CD4-positive, alpha-beta T cell treated with Interferon gamma for 1 hour (primary cell): ENCODE measurements at places on chromosomes 3 and 15.
A peak's percentile ranks its signal among the peaks of the same experiment; 100 is the strongest.

GRCh38 chr3:108099244-108099643 is 8.4 kb upstream of the CD47 start:
- DNase-seq = no peak

DNA sequence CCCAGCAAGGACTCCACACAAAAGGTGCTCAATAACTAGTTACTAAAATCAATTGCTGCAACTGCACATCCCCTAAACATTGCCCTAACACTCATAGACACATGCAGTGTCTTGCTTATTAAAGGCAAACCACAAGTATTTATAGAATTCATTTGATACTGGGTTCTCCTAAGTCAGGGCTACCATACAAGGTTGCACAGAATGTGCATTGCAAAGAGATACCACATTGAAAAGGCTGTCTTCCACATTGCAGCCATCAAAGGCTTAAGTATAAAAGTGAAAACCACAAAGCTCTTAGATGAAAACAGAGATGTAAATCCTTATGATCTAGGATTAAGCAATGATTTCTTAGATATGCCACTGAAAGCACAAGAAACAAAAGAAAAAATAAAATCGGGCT is 33.6 kb upstream of the TOPAZ1 start:
- no peak for DNase-seq

DNA sequence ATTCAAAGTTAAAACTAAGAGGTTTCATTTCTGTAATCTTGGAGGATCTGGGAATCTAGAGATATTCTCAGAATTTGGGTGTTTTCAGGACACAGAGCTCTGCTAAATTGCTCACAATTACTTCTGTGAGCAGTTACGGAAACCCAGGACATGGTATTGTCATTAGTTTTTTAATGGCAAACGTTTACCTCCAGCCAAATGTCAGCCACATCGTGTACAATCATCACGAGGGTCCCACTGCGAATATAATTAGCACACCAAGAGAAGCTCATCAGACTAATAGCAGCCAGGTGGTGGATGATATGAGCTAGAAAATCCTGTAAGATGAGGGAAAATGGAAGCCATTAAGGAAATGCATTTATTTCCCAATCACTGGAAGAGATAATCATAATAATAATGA is 56.0 kb downstream of the CERS3 start:
- DNase-seq = no peak

DNA sequence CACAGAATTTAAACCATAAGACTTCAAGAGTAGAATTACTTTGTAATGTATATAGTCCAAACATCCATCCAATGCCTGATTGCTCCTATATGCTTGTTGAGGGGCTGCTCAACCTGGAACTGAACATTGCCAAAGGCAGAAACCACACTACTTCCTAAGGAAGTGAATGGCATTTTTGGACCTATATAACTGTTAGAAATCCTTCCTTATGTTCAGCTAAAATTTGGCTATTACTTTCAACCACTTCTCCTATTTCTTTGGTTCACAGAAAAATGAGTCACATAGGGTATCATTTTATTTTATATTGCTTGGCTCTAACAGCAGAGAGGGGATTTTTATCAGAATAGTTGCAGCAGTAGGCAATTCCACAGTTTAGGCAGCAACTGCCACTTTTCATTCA is 342.1 kb downstream of the SLC9A9 start:
- no peak for DNase-seq

DNA sequence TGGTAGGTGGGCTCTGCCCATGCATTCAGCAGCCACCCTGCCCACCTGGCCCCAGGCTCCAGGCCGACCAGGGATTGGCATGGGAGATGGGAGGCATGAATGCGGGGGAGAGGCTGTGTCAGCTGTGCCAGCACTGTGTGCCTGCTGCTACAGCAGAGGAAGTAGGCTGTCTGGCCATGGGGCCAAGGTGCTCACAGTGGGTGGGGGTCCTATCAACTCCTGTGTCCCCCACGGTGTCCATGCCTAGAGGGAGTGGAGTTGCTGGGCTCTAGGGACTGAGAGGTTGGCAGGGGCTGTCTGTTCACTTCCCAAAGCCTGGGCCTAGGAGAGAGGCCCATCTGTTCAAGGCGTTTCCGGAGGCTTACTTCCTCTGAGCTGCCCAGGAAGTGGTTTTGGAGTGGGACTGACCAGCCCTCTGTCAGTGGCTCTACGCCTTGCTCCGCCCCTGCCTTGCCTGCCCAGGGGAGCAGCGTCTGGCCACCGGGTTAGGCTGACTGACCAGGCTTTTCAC is 5.8 kb downstream of the PRKCD start:
- peak; percentile 37 for DNase-seq

GRCh38 chr15:67794832-67795574 is 30.3 kb upstream of the SKOR1 start:
- no peak for DNase-seq

DNA sequence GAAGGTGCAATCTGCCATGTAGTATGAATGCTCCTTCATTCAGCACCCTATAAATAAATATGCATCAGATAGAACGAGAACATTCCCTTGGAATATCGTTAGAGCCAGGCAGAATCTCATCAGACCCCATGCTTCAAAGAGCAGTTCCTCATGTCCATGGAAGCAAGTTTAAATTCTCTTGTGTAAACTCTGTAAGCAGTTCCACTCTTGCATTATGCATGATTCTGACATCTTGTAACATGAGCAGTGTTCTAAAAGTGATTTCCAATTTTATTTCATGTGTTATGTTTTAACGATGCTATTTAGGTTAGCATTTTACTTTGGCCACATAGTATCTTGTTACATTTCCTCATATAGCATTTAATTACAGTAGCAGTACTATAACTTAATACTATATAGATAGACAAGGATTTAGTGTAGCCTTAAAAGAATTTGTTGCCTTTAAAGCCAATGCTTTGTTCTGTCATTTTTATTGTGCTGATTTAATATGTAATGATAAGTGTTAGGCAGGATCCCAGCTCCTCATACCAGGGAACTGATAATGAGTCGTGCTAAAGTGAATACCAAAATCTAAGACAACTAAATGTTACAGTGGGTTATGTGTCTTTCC is 161.2 kb upstream of the NECTIN3 start:
- DNase-seq = no peak

GRCh38 chr3:87025661-87026645 is 35.0 kb upstream of the VGLL3 start:
- DNase-seq = no peak

DNA sequence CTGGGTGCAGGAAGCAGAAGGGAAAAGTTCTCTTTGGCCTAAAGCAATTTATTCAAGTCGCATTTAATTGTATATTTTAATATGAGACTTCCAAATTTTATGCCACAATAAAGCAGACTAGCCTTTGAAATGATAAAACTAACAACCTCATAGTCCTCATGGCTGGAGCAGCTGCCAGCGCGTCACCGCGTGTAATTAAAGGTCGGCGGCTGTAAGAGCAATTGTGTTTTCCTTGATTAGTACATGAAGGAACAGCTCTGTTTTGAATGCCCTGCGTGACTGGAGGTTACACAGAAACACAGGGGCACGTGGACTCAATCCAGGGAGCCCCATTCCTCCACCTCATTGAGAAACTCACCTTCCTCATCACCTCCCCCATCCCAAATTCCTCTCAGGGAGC is 10.1 kb upstream of the LRRC15 start:
- no peak for DNase-seq

- no peak for DNase-seq
Observed at GRCh38 chr15:63679588-63679987, 82.4 kb downstream of the FBXL22 start.

GRCh38 chr3:138408751-138409570 is 25.5 kb upstream of the ESYT3 start:
- DNase-seq = no peak

GRCh38 chr15:66170042-66170441 is 83.5 kb downstream of the MEGF11 start:
- no peak for DNase-seq

DNA sequence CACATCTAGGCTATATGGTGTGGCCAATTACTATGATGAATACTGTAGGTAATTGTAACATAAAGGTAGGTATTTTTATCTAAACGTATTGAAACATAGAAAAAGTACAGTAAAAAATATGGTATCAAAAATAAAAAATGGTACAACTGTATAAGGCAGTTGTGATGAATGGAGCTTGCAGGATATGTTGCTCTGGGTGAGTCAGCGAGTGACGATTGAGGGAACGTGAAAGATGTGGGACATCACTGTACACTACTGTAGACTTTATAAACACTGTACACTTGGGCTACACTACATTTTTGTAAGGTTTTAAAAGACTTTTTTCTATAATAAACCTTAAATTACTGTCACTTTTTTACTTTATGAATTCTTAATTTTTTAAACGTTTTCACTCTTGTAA is 10.3 kb downstream of the CTNNB1 start:
- DNase-seq = no peak

DNA sequence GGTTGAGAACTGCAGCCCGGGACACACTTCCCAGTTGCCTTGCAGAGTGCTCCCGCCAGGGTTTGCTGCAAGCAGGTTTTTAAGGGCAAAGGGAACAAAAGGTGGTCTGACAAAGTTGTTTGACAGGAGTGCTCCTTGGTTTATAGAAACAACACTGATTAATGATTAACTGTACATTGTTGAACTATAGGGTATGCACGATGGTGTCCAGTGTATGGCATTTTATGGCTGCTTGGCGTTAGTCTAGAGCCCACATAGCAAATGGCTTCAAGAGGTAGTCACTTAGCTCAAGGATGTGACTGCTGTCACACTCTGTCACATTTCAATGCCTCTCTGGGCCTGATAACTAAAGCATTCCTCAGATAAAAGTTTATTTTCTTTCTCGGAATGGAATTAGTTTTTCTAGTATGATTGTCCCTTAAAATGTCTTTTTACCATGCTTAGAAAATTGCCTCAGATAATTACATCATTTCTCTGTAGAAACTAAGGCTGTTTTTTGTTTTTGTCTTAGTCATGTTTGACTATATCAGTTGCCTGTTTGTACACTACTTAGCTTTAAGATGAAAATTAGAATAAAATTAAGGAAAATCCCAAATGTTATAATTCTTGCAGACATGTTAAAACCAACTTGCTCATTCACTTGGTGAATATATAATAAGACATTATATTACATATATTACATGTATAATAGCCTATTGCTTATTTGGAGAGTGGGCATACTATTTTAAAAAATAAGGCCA is 61.3 kb upstream of the GATM start:
- DNase-seq = no peak

DNA sequence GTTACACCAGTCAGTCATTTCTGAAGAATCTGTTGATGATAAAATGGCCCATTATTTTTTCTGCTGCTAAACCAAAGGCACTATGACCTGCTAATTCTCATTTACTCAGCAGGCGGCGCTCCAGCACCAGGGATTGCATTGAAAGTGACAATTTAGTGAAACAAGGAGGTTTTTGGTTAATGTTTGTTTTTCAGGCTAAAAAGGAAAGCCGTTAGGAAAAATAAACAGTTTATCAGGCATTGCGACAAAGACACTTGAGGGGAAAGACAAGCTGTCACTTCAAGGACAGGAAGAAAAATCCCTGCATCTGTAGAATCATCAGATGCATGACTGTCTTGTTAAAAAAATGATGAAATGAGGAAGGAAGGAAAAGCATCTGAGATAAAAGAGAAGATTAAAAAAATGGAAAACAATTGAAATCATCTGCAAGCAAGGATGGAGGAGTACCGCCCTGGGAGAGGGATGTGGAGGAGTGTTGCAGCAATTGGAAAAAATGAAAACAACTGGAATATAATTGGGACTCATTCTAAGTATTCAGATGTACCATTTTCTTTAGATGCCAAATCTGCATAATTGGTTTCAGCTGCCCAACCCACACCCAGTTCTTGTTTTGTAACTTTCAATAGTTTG is 54.0 kb downstream of the NR1D2 start:
- peak; percentile 26 for DNase-seq

DNA sequence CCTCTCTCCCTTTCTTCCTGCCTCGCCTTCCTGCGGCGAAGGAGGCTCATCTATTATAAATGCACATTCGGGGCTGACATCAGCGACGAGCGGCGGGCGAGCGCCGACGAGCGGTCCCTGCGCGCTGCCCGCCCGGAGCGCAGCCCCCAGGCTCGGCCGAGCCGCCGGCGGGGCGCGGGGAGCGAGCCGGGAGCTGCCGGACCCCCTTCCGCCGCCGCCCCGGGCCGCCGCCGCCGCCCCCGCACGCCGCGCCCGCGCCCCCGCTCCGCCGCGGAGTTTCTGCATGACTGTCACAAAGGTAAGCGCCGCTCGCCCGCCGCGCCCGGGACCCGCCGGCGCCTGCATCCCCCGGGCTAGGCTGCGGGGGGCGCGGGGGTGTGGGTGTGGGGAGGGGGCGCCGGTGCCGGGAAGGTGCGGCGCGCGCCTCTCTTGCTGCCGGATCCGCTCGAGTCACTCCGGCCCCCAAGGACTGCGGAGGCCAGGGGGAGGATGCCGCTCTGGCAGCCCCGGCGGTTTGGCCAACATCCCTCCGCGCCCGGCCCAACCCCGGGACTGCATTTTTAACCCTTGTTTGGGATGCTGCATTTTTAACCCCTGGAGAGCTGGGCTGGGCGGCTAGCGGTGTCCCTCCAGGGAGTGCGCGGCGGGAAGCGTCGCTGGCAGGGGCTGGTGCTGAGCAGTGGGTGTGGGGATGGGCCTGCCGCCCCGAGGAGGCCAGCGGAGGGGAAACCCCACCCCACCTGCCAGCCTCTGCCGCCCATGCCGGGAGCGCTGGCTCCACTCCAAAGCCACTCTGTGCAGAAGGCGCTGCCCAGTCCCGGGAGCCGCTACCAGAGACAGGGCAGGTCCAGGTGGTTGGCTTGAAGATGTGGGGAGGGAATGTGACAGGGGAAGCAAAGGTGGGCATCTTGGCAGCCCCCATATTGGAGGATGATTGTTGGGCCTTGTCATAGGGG is at the start of gene CORO2B:
CORO2B (plus strand) TSS at position 14 of the 956 bp plus-strand sequence; CDS start at position 284, 270 bp downstream.
- no peak for DNase-seq

GRCh38 chr3:169311381-169311780 is 352.1 kb downstream of the MECOM start:
- no peak for DNase-seq

GRCh38 chr3:41997702-41998550 is 36.0 kb upstream of the ULK4 start:
- DNase-seq = no peak

GRCh38 chr15:25670025-25670554 is 193.0 kb downstream of the ATP10A start:
- no peak for DNase-seq

GRCh38 chr15:38174691-38175090 is 77.9 kb upstream of the SPRED1 start:
- DNase-seq = no peak

- DNase-seq = no peak
Observed at GRCh38 chr3:24533561-24534193, 39.0 kb upstream of the THRB start.

- DNase-seq = no peak
Observed at GRCh38 chr3:87973906-87974305, 84.9 kb downstream of the CGGBP1 start.

GRCh38 chr3:154780263-154780662 is 299.9 kb upstream of the MME start:
- no peak for DNase-seq
